ENCODE measurements at places on chromosomes 5 and 9.

DNA sequence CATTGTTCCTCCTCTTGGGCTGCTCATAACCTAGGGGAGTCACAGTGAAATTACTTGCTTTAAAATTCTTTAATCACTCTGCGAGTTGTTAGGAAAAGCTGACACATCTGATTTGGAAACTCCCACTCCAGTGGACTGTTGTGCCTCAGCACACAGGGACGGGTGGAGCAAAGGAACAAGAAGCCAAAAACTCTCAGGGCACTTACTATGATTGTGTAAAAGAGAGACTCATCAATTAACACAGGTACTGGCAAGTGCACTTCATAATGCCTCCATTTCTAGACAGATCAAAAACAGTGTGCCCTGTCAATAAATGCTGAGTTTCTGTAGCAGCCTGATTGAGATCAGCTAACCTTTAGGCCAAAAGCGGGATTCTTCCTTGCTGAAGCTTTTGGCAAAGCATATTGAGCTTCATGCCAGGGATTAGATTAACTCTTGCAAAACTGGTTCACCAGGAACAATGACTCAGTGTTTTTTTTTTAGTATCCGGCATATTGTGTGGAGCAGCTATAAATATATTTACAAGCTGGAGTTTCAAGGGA is 55.9 kb downstream of the TMC1 start:
- DNase-seq: peak; percentile 80

DNA sequence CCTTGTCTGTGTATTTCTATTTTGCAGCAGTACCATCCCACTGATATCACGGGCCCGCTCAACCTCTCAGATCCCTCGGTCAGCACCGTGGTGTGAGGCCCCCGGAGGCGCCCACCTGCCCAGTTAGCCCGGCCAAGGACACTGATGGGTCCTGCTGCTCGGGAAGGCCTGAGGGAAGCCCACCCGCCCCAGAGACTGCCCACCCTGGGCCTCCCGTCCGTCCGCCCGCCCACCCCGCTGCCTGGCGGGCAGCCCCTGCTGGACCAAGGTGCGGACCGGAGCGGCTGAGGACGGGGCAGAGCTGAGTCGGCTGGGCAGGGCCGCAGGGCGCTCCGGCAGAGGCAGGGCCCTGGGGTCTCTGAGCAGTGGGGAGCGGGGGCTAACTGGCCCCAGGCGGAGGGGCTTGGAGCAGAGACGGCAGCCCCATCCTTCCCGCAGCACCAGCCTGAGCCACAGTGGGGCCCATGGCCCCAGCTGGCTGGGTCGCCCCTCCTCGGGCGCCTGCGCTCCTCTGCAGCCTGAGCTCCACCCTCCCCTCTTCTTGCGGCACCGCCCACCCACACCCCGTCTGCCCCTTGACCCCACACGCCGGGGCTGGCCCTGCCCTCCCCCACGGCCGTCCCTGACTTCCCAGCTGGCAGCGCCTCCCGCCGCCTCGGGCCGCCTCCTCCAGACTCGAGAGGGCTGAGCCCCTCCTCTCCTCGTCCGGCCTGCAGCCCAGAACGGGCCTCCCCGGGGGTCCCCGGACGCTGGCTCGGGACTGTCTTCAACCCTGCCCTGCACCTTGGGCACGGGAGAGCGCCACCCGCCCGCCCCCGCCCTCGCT is 1.9 kb downstream of the LRRC26 start:
- no peak for DNase-seq

DNA sequence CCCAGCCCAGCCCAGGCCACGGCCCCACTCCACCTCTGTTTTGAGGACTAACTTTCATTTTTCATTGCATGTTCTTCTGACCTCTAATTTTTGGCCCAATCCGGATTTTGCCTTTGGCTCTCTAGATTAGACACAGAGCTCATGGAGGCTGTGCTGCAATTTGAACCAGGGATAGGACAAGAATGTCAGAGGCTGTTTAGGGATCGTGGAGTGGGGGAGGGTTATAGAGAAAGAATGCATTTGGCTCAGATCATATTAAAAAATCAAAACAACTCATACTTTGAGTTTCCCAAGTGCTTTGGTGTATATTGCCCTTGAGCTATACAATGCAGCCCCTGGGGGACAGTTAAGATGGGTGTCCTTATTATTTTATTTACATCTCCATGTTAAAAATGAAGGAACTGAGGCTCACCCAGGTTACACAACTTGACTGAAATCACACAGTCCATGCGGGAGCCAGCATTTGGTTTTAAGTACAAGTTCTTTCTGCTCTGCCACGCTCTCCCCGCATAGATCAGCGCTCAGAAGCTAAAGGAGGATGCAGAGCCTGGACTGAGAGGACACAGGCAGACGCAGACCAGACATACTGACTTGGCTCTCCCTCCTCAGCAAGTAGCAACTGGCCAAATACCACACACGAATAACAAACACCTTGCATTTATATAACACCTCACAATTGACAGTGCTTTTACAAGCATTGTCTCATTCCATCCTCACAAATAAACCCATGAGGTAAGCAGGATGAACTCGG is 126.4 kb upstream of the RAI14 start:
- DNase-seq: no peak

- DNase-seq: no peak
Observed at GRCh38 chr5:9188956-9189355, 356.9 kb downstream of the SEMA5A start.

GRCh38 chr9:68672215-68672614 is 32.8 kb upstream of the PIP5K1B start:
- DNase-seq: no peak

GRCh38 chr5:149605998-149606724 is 24.9 kb downstream of the ARHGEF37 start:
- DNase-seq: peak; percentile 91

- no peak for DNase-seq
Observed at GRCh38 chr5:154236536-154237375, 46.2 kb downstream of the GALNT10 start.

DNA sequence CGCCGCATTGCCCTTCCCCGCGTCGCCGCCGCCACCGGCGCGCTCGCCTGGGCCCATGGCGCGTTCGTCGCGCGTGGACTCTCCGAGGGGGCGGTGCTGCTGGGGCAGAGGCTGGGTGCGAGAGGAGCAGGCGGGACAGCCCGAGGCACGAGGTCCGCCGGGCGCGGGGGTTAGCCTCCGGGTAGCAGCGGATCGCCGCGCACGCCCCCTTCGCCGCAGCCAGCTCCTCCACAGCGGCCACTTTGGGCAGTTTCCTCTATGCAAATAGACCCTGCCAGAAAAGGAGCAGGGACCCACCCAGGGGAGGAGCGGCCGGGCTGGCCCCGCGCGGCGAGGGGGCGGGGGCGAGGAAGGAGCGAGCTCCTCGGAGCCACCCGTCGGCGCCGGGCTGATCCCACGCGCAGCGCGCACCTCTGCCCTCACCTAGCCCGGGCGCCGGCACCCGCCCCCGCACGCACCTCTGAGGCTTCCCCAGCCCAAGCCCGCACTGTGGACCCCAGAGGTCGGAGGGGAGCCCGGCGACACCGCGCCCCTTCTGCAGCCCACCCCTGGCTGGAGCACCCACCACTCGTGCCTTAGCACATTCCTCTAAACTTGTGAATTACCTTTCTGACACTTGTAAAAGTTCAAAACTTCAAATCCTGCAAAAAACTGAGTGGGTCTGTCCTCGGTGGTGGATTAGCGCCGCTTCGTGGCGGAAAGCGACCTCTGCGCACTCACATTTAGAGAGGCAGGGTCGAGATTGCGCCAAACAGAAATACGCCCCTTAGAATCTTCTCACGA is at the start of gene COL23A1:
Gene COL23A1, minus strand, starts transcription at position 253 of the 783 bp plus-strand sequence.
- DNase-seq: no peak

DNA sequence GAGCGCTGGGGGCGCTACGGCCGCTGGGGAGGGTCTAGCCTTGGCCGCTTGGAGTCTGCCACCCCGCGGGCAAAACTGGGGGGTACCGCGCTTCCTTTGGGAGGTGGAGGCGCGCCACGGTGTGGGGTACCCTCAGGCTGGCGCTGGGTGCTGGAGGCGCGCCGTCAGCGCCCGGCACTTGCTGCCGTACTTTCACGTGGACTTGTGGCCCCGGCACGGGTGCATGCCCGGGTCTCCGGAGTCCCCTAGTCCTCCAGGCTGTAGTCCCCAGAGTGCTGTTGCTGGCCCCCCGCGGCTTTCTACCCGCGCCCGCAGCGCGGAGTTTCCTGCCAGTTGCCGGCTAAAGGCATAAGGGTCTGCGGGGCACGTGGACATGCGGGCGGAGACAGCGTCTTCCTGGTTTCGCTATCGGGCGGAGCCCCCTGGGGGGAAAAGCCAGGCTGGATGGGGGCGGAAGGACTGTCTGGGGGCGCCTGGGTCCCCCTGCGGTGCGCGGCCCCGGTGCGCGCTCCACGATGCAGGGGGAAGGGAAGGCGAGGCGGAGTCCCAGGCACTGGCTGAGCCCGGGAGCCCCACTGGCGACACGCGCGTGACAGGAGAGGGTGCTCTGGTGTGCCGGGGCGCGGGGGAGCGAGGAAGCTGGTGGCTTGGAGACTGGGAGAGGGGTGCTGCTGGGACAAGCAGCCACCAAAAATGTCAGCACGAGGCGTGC is 666 bp downstream of the PPARGC1B start:
- no peak for DNase-seq

- no peak for DNase-seq
Observed at GRCh38 chr5:138504799-138505198, 38.2 kb downstream of the ETF1 start.

- peak; percentile 99 for DNase-seq
Observed at GRCh38 chr9:70601000-70601951, 186.8 kb upstream of the KLF9 start.

DNA sequence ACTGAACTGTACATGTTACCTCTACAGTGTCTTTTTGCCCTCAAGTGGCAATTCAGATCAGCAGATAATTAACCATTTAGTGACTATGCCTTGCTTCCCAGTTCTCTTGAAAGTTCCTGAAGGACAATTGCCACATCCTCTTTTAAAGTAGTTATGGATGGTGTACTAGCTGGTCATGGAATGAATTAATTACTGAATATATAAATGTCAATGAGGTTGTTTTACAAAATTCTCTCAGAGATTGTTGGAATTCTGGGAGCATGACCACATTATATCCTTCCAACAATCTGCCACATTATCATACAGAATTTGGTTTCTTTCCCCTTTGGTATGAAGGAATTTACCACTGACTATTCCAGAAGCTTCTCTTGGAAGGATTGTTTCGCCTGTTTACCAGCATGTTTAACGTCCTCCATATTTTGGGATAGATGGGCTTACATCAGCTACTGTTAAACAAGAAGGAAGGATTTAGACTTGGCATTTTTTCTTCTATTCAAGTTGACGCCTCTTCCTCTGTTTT is 176.4 kb downstream of the CD180 start:
- DNase-seq: no peak

GRCh38 chr9:126952205-126952977 is 37.8 kb downstream of the RALGPS1 start:
- DNase-seq: no peak

DNA sequence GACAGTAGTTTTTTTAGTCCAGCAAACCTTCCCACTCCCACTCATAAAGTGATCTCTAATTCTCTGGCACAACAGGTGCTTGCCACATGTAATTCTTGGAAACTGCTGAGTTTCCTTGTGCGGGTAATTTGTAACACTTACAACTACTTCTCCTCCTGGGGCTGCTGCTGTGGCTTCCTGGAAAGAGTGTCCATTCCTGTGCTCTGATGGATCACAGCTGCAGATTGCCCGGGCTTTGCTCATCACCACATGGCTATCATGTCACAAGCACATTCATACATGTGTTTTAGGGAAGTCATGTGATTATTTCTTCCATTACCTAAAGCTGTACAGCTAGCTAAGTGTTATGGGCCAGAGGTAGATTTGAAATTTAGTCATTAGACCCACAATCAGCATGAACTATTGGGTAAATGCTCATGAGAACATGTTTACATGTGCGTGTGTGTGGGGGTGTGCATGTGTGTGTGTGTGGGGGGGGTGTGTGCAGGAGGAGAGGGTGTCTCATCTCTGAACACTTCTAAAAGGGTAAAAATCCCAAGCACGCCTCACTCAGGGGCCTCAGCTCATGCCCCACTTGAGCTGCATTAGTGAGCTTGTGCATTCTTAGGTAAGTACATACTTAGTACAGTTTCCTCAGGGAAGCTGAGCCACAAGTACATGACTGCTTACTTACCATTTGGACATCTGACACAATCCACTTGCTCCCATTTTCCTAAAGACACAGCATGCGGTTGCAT is 118.1 kb upstream of the CCDC112 start:
- peak; percentile 92 for DNase-seq

- DNase-seq: no peak
Observed at GRCh38 chr9:136318111-136318775, 9.1 kb upstream of the GPSM1 start.

- DNase-seq: peak; percentile 7
Observed at GRCh38 chr5:148011398-148012137, 52.2 kb upstream of the SPINK5 start.

DNA sequence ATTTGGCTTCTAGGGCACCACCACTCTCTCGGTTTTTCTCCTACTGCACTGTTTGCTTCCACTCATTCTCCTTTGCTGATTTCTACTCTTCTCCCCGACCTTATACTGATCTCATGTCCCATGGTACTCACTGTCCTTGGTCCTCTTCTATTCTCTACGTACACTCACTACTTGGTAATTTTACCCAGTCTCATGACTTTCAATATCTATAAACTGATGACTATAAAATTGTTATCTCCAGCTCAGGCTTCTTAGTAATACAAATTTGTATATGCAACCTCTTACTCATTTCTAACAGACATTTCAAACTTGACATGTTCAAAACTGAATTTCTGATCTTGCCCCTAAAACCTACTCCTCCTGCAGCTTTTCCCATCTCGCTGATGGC is 4.1 kb downstream of the RAPGEF6 start:
- no peak for DNase-seq

DNA sequence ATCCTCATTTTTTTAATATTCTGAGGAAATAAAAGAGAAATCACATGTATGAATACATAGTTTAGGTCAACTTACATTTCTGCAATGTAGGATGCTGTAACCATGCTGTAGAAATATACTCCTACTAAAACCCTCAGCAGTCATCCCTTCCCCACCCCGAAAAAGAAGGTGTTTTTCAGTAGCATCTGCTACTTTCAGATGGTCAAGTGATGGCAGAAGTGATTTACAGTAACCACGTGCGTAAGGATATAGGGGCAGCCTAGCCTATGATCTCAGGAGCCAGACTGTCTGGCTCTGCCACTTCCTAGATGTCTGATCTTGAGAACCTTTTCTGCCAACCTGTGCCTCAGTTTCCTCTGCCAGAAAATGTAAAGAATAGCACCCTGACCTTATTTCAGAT is 26.0 kb upstream of the SYK start:
- no peak for DNase-seq

- no peak for DNase-seq
Observed at GRCh38 chr9:4666042-4666699, at the start of gene SPATA6L. SPATA6L (minus strand) TSS chr9:4666480; CDS start chr9:4666250, 230 bp downstream.

- DNase-seq: no peak
Observed at GRCh38 chr5:125487231-125487630, 740.8 kb upstream of the ZNF608 start.
